ENCODE measurements at places on chromosomes 3 and 15. TPM values are rescaled to one million over a fixed set of nuclear protein-coding genes. Genes with fewer than 3 reads are reported as not detected.
A peak's percentile ranks its signal among the peaks of the same experiment; 100 is the strongest.

The ERC2 gene
- 0.84 TPM for total RNA-seq

The IQCF5 gene
- not detected for total RNA-seq

The ACAN gene
- not detected for total RNA-seq

The STX19 gene
- not detected for total RNA-seq

The RAMAC gene
- 33.3 TPM for total RNA-seq

The ROPN1 gene
- total RNA-seq, result not detected

The TRPM1 gene
- total RNA-seq, result not detected

The NR1I2 gene
- total RNA-seq, result not detected

The CPLX3 gene
- total RNA-seq, result not detected

The SHC4 gene
- total RNA-seq, result not detected

The EHHADH gene
- total RNA-seq, result 25.0 TPM

The PODXL2 gene
- total RNA-seq, result 39.1 TPM

The GOLGA8J gene
- total RNA-seq, result not detected

The NR2E3 gene
- not detected for total RNA-seq

The RTP3 gene
- total RNA-seq, result not detected

The LRRC34 gene
- total RNA-seq, result not detected

The SMCO1 gene
- total RNA-seq, result not detected

The SLC38A3 gene
- total RNA-seq, result 16.8 TPM

The EFCC1 gene
- total RNA-seq, result 0.28 TPM

- H3K27me3 ChIP-seq, result no peaks in the 10 kb centered on the region
- no peak for DNase-seq
- no peak overlapping the region for H3K27ac ChIP-seq
- H3K4me1 ChIP-seq, result no peaks in the 10 kb centered on the region
- H3K4me3 ChIP-seq, result no peak overlapping the region
Measured at GRCh38 chr15:33517944-33518343, 207.2 kb downstream of the RYR3 start.

DNA sequence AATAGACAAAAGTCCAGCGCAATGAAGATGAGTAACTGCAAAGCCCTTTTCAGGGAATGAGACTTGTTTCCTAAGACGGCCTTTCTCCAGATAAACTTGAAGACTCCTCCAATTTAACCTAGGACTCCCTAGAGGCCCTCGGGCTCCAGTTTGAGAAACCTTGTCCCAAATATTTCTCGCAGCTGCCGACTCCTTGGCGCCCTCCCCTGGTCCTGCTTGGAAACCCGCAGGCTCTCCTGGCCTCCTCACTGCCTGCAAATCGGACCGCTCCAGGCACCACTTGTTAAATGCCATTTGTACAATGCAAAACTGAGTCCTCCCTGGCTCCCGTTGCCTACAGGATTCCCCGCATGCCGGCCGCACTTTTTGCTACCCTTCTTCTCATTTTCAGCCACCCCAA lies 36.8 kb downstream of the MUC4 start:
- H3K4me1 ChIP-seq, result no peaks in the 10 kb centered on the region
- DNase-seq, result no peak
- no peak overlapping the region for H3K27ac ChIP-seq

GRCh38 chr3:7207125-7207524 lies 346.2 kb downstream of the GRM7 start:
- no peaks in the 10 kb centered on the region for H3K36me3 ChIP-seq
- H3K4me1 ChIP-seq, result no peaks in the 10 kb centered on the region
- no peaks in the 10 kb centered on the region for H3K27me3 ChIP-seq
- no peak overlapping the region for H3K27ac ChIP-seq

- no peaks in the 10 kb centered on the region for H3K27me3 ChIP-seq
- H3K36me3 ChIP-seq, result no peaks in the 10 kb centered on the region
- no peak for DNase-seq
Measured at GRCh38 chr15:48017747-48018146, 103.0 kb upstream of the SLC24A5 start.

- H3K36me3 ChIP-seq, result no peaks in the 10 kb centered on the region
- no peaks in the 10 kb centered on the region for H3K27me3 ChIP-seq
- DNase-seq, result no peak
Measured at GRCh38 chr3:56291953-56292352, 176.3 kb downstream of the ERC2 start.

GRCh38 chr3:104961851-104962250 lies 404.9 kb upstream of the ALCAM start:
- no peak for DNase-seq
- H3K4me1 ChIP-seq, result no peaks in the 10 kb centered on the region
- no peaks in the 10 kb centered on the region for H3K27me3 ChIP-seq
- no peak overlapping the region for H3K4me3 ChIP-seq
- no peaks in the 10 kb centered on the region for H3K36me3 ChIP-seq

GRCh38 chr3:127065561-127066290 lies 82.8 kb downstream of the PLXNA1 start:
- no peak for DNase-seq
- no peaks in the 10 kb centered on the region for H3K36me3 ChIP-seq
- no peaks in the 10 kb centered on the region for H3K27me3 ChIP-seq
- no peak overlapping the region for H3K27ac ChIP-seq
- no peaks in the 10 kb centered on the region for H3K4me1 ChIP-seq

DNA sequence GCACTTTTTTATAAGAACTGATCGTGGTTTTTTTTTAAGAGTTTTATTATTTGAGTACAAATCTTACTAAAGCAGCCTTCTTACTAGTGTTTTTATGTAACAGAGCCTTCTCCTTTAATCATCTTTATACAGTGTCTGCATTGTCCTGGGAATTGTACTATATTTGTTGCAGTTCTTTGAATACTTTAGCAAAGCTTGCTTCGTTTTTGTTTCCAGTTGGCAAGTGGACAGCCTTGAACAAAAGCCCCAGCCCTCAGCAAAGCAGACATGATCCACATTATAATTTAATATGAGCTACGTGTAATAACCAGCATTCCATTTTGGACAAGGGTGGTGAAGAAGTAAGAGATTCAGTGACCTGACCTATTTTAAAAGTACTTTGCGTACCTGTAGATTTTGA lies 112.2 kb upstream of the FLNB start:
- no peaks in the 10 kb centered on the region for H3K4me1 ChIP-seq
- H3K4me3 ChIP-seq, result no peak overlapping the region
- DNase-seq, result no peak
- H3K36me3 ChIP-seq, result no peaks in the 10 kb centered on the region
- H3K27ac ChIP-seq, result no peak overlapping the region

DNA sequence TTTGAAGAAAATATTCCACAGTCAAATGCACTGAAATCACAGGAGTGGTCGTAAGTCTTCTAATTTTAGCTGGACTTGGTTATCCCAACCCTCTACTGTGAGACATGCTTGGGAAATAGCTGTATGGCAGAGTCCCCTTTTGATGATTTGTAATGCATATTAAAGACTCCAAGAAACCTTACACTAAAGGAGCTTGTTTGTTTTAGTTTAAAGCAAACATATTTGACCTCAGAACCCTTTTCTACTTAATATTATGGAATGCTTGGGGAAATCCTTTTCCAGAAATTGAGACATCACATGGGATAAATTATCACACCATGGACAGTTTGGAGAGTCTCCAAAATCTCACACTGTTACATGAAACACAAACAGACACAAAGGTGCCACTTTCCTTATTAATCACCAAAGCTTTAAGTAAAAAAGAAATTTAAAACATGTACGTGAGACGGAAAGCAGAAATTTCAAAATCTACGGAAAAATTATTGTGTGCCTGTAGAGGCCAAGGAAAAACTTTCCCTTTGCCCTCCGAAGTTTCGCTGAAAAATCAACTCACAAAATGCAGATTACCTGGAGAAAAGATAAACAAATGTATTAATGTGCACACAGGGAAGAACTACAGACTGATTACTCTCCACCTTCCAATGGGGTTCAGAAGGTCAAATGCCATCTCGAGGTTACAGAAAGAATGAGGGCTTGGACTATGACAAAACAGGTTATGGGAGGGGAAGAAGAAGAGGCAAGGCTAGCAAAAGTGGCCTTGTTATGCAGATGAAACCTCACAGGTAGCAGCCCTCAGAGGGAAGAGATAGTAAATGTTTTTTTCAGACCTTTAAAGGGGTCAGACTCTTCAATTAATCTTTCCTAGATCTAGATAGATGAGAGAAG lies 7.0 kb upstream of the CPB1 start:
- H3K27ac ChIP-seq, result no peak overlapping the region
- no peaks in the 10 kb centered on the region for H3K36me3 ChIP-seq
- H3K4me3 ChIP-seq, result no peak overlapping the region
- no peak for DNase-seq

DNA sequence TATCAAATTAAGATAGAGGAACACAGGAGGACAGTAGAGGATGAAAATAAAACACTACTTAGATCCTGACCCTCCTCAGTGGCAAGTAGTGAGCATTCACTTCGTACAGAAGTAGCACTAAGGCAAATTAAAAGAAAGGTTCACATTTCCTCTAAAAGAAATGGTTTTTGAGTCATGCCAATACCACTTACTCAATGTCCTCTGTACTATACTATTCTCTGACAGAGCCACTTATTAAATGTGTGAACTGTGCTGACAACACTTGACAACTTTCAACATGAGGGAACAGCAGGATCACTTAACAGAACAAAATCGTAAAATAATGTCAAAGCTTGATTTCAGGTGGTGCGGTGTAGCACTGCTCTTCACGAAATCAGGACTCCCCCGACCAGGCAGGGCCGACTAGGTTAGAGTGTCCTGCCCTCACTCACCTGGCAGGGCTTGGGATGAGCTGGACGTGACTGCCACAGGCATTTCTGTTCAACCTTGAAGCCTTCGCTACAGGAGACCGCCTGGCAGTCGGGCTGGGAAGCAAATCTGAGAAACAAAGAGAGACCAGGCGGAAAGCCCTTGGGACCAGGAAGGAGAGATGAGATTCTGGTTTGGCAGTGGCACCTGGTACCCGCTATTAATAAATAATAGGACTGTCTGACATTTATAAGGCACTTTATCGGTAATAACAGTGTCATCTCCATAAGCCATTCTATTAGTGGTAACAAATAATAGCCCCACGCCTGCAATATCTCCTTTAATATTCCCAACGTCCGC lies 611 bp upstream of the SLC27A2 start:
- no peaks in the 10 kb centered on the region for H3K4me1 ChIP-seq
- H3K4me3 ChIP-seq, result peak overlapping the region; percentile 83
- no peaks in the 10 kb centered on the region for H3K27me3 ChIP-seq
- no peak for DNase-seq
- H3K27ac ChIP-seq, result no peak overlapping the region

DNA sequence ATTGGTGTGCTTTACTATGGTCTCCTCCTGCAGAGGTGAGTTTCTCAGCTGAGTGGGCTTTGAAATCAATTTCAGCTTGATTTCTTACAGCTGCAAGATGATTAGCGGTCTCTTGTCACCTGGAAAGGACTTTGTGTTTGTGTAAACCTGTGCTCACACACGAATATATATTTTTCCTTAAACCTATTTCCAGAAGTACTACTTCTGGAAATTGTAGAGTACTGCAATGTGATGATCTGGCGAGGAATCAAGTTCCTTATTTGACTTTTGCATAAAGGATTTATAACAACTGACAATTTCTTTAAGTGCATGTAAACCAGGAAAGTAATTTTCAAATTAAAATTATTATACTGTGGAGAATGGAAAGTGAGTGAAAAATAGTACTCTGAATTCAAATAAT lies 2.1 kb downstream of the MCTP2 start:
- H3K4me3 ChIP-seq, result no peak overlapping the region
- H3K36me3 ChIP-seq, result no peaks in the 10 kb centered on the region
- H3K27me3 ChIP-seq, result no peaks in the 10 kb centered on the region
- no peak for DNase-seq

DNA sequence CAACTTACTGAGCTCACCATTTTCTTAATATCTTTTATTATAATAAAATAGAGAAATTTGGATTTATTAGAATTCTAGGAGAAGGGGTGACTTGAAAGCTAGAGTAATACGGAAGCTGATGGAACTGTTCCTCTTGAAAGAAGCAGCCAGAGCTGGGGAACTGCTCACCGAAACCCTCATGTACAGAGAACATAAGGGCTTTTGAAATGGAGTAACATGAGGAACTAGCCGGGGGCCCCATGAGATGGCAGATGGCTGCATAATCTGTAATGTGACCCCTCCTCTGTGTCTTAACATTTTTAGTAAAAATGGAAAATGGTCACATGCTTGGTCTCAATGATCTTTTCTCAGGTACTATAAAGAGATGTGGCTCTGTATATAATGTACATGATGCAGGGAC lies 15.7 kb upstream of the DYNC1LI1 start:
- H3K36me3 ChIP-seq, result no peaks in the 10 kb centered on the region
- H3K27ac ChIP-seq, result no peak overlapping the region
- H3K4me3 ChIP-seq, result no peak overlapping the region
- H3K4me1 ChIP-seq, result peaks cover 9% of the 10 kb centered on the region

- H3K4me1 ChIP-seq, result peaks cover 4% of the 10 kb centered on the region
- no peaks in the 10 kb centered on the region for H3K36me3 ChIP-seq
- DNase-seq, result no peak
- no peaks in the 10 kb centered on the region for H3K27me3 ChIP-seq
Measured at GRCh38 chr3:139642996-139643395, 34.8 kb downstream of the NMNAT3 start.

DNA sequence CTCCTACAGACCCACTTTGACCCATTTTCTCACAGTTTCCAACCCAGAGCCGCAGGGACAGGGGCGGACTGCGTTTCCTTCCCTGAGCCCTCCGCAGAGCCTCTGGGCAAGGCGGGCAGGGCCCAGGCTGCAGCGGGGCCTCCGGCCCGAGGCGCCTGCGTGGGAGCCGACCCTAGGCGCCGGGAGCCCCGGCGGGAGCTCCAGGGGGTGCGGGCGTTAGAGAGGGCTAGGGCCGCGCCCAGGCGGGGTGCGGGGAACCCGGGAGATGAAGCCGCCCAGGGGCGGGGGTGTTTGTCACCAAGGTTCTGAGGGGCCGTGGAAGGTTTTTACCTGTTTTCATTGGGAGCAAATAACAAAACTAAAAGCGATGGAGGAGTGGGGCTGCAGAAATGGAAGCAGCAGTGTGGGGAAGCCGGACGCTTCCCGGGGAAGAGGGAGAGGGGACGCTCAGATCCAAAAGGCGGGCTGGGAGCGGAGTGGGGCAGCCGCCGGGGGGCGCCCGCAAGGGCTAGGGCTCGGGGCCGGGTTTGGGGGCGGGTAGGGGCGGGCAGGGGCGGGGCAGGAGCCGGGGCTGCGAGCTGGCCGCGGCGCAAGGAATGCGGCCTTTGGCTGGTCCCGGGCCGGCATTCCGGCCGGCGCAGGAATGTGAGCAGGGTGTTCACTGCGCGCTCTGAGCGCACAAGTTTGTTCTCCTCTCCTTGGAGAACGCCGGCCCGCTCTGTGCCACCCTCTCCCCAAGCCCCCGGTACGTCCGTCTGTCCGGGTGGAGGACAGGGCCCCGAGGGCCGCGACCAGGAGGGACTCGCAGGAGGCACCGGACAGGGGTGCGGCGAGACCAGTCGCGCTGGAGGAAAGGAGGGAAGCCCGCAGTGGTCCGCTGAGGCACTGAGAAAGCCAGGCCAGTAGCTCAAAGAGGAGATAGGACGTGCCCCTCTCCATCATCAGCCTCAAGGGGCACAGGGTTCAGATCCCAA lies 61.1 kb downstream of the AMOTL2 start:
- no peaks in the 10 kb centered on the region for H3K36me3 ChIP-seq
- H3K27me3 ChIP-seq, result no peaks in the 10 kb centered on the region
- no peak for DNase-seq

DNA sequence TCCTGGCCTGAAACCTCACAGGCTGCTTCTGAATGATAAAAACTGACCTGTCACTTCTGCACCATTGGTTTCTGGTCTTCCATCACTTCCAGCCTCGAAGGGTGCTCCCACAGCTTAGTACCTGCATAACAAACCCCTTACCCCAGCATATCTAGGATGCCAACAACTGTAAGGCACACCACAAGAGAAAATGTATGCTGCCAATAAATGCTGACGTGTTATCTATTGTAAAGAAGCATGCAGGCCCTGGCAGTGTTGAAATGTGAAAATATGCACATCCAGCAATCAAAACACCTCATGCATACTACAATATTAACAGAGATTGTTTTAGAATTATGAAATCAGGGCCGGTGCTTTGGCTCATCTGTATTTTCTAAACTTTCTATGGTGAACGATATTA lies 242.0 kb upstream of the NSMCE3 start:
- H3K27ac ChIP-seq, result no peak overlapping the region
- H3K4me1 ChIP-seq, result no peaks in the 10 kb centered on the region
- H3K36me3 ChIP-seq, result no peaks in the 10 kb centered on the region
- no peak overlapping the region for H3K4me3 ChIP-seq
- no peaks in the 10 kb centered on the region for H3K27me3 ChIP-seq
- no peak for DNase-seq

Measured in Caco-2 (cell line).